AML-193 (cell line): ENCODE measurements at places on chromosomes 2 and 18.

- no peak for DNase-seq
These were observed 20.4 kb upstream of the GPR17 start for GRCh38 chr2:127625572-127625951.

- DNase-seq: no peak
These were observed 8.9 kb downstream of the HJURP start for GRCh38 chr2:233845301-233846060.

GRCh38 chr2:4891394-4891793 lies 800.8 kb upstream of the SOX11 start:
- no peak for DNase-seq

DNA sequence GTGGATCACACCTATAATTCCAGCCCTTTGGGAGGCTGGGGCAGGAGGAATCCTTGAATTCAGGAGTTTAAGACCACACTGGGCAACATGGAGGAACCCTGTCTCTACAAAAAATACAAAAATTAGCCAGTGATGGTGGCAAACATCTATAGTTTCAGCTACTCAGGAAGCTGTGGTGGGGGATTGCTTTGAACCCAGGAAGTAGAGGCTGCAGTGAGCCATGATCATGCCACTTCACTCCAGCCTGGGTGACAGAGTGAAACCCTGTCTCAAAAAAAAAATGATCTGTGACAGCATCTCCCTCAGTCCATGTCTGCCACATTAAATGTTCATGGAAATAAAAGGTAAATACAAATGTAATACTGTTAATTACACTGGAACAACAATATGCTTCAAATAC lies 121.4 kb upstream of the COL5A2 start:
- no peak for DNase-seq

GRCh38 chr2:75627902-75628504 lies 18.6 kb upstream of the MRPL19 start:
- peak; percentile 55 for DNase-seq

- no peak for DNase-seq
These were observed 36.0 kb upstream of the WIPF1 start for GRCh38 chr2:174633623-174633930.

- DNase-seq: no peak
These were observed 728.1 kb upstream of the SOX11 start for GRCh38 chr2:4964001-4964540.

GRCh38 chr2:66435549-66435875 lies 587 bp downstream of the MEIS1 start:
- no peak for DNase-seq

DNA sequence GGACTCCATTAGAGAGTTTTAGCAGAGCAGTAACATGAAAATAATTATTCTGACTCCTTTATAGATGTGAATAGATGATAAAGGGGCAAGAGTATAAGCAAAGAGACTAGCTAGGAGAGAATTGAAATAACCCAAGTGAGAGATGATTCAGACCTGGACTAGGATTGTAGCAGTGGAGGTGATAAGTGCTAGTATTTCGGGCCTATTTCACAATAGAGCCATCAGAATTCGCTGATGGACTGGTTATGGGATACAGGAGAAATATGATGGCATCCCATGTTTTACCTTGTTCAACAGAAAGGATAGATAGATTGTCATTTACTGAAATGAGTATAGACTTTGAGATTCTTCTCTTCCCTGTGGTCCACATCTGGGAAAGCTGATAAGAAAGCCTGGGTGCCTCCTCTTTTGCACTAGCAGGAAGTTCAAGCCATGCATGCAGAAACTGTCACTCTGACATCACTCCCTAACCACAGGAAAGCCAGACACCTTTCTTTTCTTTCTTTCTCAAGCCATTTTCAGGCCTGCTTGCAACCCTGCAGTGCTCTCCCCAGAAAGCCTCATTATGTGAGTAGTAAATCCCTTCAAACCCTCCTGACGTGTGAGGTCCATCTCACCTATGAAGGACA lies 25.3 kb downstream of the DYNAP start:
- DNase-seq: peak; percentile 27

DNA sequence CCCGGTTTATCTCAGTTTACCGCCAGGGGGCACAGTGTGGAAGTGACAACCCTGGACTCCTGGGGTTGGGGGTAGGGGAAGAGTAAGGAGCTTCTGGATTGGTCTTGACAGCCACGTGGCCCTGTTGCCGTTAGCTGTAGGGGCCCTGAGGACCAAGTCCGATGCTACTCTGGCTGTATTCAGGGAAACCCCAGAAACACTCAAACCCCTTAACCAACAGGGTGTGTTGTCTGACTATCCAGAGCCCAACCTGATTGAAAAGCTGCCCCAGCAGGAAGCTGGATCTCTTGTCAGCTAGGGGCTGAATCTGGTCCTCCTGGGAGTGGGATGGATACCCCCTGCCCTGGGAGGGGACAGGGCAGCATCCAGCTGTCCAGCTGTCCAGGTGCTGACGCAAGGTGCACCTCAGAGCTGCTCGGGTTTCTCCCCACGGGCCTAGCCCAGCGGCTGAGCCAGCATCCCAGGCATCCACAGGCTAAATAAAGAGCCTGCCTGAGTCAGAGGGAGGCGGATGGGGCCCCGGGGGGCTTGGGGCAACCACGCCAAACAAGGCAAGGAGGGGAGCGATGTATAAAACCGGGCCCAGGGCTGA lies 3.1 kb upstream of the GMPPA start:
- peak; percentile 47 for DNase-seq

DNA sequence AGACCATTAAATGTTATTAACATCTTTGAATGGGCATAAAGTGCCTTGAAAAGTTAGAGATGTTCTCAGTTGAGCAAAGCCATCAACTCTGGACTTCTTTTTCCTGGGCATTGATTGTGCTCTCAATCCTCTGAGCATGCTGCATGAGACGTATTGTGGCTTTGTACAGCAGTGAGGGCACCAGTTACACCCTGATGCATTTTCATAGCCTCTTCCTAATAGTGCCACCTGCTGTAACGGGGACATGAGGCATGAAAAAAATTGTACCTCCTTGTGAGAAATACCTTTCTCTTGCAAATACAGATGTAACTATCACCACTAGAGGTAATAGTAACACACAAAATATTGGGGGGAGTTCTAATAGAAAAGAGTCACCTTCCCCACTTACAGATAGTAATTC lies 697.5 kb downstream of the TMEM182 start:
- DNase-seq: no peak

DNA sequence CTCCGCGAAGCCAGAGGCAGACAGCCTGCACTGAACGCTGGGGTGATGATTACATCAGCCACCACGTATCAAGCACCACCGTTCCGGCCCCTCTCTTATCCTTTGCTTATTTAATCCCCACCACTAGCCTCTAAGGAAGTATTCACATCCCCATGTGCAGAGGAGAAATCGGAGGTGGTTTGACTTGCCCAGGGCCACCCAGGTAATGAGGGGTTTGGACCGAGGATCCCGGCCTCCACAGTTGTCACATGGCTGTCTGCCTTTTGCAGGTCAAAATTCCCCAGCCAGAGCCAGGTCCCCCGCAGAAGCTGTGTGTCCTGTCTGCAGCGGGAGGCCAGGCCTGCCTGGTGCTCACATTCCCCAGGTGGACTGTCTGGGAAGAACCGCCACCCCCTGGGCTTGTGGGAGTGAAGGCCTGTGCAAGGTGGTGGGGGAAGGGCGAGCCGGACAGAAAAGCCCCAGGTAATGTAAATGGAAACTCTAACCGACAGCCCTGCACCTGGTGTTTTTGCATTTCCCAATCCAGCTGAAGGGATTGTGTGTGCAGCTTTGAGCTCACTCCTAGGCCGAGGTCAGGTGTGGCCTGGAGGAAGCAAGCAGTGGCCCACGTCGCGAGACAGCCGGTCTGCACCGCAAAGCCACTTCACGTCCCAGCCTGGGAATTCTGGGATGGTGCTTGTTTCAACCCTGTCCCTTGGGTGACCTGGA lies 108.5 kb upstream of the ID2 start:
- no peak for DNase-seq

DNA sequence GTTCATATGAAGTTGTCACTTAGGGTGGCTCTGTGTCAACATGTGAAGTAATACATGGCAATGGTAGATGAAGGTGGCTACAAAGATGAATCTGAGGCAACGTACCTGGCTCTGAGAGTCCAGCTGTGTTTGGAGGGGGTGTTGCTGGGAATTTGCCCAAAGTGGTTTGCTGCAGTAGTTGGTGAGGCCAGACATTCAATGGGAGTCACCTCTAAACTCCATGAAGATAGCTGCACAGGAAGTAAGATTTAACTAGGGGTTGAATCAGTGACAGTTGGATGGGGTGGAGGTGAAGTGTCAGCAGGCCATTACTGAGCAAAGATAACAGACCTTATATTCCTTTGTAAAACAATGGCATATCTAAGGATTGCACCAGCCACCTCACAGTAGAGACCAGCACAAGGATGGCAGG lies 71.8 kb downstream of the NUP35 start:
- DNase-seq: no peak

GRCh38 chr18:28478531-28478930 lies 301.6 kb upstream of the CDH2 start:
- no peak for DNase-seq

DNA sequence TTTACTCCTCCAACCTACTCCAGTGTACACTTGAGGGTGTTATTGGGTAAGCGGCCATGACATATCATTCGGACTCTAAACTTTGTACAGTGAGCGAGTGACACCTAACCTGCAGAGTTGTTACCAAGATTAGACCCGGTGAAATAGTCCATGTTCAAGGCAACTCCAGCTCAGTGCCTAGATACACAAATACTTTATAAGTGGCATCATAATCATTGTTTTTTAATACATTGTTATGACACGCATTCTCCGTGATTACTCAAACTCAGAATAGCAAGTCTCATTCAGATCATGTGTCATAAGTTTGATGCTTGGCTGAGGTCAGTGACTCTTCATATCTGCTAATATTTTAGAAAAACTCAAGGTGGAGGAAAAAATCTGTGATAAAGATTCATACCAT lies 597.8 kb downstream of the DCC start:
- DNase-seq: no peak

DNA sequence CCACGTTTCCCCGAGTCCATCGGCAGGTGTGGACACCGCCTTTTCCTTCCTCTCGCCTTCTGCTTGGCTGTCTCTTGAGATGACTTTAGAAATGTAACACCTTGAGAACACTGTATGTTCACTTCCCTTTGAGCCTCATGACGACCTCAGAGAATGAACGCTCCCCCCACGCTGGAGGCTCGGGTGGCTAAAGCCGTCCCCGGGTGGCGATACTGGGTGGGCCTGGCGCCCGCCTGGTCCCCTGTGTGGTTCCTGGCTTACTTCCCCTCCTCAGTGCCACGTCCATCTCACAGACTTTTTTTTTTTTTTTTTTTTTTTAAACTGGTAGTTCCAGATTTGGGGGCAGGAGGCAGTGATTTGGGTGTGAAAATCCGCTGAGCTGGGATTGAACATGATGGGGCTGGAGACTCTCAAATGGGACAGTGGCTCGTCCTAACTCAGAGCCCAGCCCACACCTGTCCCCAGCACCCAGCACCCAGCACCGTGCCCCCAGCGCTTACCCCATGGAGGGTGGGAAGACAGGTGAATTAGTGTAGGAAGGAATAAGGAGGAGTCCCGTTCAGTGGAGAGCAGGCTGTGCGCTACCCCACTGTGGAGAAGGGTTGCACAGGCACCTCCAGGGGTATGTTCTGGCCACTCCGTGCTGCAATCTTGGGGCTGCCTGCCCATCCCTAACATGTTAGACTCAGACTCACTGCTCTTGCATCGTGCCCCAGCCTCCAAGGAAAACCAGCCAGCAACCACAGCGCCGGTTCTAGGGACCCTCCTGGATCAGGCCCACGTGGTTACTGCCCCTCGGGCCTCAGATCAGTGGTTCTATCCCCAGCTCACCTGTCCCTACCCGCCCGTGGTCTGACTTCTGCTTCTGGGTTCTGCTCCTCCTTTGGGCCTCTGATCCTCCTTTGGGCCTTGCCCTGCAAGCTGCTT lies 174.0 kb downstream of the ASB1 start:
- DNase-seq: no peak

DNA sequence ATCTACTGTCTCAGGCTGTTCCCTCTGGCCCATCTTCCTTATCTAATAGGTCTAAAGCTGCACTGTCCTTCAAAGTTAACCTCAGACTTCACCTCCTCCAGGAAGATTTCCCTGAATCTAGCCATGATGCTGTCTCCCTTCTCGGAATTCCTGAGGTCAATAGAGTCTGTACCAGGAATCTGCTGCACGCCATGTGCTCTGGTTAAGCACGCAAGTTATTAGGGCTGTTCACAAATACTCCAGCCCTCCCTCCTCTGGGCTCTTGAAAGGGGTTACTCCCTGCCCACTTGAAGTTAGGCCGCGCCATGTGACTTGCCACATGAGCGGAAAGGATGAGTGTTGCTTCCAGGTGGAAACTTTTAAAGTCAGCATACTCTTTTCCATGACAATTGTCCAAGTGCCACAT lies 43.6 kb downstream of the MCFD2 start:
- no peak for DNase-seq

- DNase-seq: no peak
These were observed 188.6 kb downstream of the SH3RF3 start for GRCh38 chr2:109317471-109318095.

DNA sequence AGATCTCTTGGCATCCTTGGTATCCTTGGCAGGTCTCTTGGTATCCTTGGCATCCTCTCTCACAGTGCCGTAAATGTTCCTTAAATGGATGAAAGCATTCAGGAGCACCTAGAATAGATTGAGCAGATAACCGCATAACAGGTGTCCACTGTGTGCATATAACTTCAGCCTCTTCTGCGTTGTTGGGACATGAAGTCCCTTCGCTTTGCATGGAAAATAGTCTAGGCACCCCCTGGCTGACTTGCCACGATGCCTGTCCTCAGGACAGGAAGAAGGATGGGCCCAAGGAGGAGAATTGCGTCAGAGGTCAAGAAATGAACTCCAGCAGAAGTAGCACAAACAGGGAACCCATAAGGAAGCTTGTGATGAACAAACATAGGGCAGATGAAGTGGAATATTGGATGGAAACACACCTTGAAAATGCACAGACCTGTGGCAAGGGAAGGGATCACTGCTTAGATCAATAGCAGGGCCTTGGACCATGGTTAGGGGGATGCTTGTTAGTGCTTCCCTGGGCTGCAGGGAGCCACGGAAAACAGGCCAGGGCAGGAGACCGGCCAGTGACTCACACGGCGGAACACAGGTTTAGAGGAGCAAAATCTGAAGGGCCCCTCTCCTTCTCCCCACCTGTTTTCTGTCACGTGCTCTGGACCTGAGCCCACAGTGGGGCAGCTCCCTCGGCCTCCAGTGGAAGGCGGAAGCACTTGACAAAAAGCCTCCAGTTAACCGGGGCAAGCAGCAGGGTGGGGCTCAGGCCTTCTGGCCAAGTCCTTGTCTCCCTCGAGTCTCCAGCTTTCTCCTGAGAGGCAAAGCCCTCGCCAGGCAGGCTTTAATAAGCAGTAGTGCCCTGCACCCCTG lies 99.2 kb upstream of the ASAP2 start:
- DNase-seq: no peak
